Kasumi-1 (cell line): ENCODE measurements at places on chromosomes 7 and 10.
A peak's percentile ranks its signal among the peaks of the same experiment; 100 is the strongest.

DNA sequence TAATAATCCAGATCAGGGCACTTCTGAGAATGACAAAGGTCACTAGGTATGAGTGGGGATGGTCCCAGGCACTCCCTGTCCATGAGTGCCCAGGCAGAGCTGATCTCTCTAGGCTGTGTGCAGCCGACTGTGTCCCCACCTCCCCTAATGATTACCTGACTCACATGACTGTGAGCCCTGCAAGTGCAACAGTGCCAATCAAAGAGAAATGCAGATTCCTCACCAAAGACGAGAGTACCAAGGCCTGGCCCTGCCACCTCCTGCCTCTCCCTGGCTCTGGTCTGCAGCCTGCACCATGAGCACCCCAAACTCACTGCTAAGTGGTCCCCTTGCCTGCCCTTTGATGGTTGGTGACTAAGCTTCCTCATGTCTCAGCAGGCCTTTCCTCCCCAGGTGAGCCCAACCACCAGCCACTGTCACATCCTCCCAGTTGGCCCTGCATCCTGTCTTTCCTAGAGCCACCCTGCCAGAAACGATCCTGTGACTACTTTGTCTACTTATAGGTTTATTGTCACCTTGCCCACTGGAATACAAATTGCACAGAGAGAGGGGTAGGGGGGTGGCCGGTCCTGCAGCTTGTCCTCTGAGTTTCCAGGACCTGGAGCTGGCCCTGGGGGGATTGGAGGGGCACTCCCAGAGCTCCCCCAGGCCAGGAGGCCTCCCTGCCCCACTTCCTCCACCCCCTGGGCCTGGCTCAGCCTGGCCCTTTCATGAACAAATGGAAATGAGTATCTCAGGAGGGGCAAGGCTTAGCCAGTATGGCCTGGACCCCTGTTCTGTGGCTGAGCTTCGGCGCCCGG lies 22.4 kb upstream of the GDF10 start:
- DNase-seq: peak; percentile 25

DNA sequence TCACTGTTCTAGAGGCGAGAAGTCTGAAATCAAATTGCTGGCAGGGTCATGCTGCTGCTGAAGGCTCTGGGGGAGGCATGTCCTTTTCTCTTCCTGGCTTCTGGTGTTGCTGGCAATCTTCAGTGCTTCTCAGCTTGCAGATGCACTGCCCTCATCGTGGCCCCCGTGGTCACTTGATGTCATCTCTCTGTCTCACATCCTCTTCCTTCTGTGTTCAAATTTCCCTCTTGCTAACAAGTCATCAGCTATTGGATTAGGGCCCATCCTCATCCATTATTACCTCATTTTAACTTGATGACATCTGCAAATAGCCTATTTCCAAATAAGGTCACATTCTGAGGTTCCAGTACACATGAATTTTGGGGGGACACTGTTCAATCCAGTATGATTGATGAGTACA lies 36.6 kb upstream of the SRGN start:
- peak; percentile 19 for DNase-seq

DNA sequence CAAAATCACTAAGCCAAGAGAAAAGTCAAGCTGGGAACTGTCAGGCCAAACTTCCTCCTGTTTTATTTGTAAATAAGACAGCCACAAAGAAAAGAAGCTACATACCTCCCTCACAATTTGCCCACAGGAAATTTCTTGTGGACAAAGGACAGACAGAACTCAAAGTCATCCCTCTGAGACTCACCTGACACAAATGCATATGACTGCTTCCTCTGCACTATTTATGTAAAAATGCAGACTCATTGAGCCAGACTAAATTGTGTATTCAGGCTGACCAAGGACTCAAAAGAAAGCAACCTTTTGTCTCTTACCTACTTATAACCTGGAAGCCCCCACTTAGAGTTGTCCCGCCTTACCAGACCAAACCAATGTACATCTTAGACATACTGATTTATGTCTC lies 11.8 kb downstream of the TOMM7 start:
- no peak for DNase-seq

- no peak for DNase-seq
These were observed 162.3 kb downstream of the HECW1 start for GRCh38 chr7:43274752-43275151.

DNA sequence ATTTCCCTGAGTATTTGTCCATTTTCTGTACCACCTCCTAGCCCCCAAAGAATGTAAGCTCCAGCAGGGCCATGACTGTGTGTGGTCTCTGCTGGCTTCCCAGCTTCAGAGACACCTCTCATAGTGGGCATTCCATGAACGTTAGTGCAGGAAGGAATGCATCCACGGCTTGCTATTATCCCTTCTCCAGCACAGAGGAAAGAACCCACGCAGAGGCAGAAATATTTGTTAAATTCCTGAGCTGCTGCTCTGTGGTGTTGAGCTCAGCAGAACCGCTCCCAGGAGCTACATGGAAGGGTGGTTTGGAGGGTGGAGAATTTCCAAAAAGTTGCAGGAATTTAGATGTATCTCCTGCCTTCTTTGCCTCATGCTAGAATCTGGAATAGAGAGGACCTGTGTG lies 275.2 kb downstream of the POU6F2 start:
- no peak for DNase-seq

GRCh38 chr7:150568714-150569113 lies 1.5 kb downstream of the GIMAP4 start:
- no peak for DNase-seq

- no peak for DNase-seq
These were observed 147.5 kb downstream of the SLC16A9 start for GRCh38 chr10:59562126-59562525.

DNA sequence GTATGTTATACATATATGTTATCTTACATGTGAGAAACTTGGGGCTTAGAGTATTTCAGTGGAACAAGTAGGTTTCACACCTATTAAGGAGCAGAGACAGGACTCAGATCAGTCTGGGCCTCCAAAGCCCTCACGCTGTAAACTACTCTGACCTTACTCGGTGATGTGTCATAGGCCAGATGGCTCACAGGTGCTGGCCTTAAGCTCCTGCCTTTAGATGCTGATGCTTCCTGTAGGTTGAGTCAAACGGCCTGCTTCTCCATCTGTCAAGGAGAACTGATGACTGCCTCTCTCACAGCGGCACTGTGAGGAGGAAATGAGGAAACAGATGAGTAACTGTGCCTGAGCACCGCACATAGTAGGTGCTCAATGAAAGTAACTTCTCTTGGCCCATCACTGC lies 312.6 kb upstream of the COBL start:
- DNase-seq: no peak

- DNase-seq: no peak
These were observed 10.2 kb upstream of the SP4 start for GRCh38 chr7:21417647-21418046.

- no peak for DNase-seq
These were observed 147.6 kb upstream of the CSTF2T start for GRCh38 chr10:51846856-51847506.

- DNase-seq: no peak
These were observed 158.6 kb downstream of the KCNMA1 start for GRCh38 chr10:77478962-77479359.

DNA sequence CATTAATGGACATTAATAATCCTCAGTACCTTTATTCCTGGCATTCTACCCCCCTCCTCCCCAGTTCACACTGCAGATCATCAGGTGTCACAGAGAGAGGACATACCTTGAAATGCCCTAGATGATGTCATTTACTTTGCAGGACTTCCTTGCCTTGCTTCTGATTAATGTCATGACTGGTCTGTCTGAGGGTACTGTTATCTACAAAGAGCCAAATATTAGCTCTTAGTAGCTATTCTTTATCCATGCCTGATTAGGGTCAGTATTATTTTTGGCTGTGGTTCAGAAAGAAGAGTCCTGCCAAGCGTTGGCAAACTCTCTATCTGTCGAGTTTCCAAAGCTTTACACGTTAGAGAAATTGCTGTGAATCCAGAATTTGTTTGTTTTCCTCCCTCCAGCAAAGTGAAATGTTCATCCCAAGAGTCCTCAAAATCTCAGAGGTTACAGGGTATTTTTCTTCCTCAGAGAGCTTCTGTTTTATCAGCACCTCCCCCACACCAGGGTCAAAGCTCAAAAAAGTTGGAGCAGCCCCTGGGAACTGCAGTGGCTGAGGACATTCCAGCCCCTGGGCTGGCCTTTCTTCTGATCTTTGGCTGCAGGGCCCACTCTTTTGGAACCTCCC lies 12.6 kb downstream of the SCD start:
- DNase-seq: no peak

GRCh38 chr10:110751850-110752249 lies 107.7 kb downstream of the RBM20 start:
- DNase-seq: no peak

GRCh38 chr7:117616694-117617093 lies 136.9 kb downstream of the CFTR start:
- DNase-seq: no peak

DNA sequence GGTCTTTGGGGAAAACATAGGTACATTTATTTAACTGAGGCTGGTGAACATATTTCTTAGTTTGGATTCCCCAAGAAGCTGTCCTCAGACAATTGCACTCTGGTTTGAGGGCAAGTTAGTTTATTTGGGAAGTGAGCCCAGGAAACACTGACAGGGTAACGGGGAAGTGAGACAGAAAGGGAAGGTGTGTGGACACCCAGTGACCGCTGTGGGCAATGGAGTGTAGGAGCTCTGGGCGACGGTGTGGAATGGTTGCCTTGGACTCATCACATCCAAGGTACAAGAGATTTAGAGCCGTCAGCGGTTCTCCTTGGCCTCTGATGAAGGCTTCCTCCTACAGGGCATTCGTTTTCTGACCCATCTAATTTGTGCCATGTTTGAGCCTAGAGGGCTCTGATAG lies 7.1 kb downstream of the MRC1 start:
- DNase-seq: no peak

DNA sequence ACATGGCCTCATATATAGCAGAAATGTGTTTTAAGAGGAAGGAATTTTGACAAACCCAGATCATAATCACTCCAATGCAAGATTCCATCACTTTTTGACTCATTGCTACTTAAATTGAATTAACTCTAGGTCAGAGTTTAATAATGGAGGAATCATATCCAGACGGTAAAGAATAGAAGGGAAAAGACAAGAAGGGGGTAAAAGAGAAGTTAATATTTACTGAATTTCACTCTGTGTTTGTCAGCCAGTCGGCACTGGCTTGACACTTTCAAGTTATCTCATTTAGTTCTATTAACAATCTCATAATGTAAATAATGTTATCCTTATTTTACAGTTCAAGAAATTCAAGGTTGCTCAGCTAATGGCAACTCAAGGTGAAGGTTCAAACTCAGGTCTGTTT lies 147.5 kb downstream of the SEMA3A start:
- no peak for DNase-seq

DNA sequence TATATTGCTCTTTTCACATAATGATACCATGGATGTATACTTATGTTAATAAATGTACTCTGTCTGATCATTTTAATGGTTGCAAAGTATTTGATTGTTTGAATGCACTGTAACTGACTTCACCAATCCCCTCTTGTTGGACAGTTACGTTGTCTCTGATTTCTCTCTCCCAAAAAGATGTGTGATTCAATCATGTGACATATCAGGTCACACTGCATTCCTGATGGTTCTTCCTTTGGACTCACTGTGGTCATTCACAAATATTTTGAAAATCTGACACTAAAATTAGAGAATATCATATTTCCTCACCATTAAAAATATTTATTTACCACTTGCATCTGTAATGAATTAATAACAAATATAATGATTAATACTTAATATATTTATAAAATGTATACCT lies 22.2 kb downstream of the SLC16A12 start:
- DNase-seq: no peak

DNA sequence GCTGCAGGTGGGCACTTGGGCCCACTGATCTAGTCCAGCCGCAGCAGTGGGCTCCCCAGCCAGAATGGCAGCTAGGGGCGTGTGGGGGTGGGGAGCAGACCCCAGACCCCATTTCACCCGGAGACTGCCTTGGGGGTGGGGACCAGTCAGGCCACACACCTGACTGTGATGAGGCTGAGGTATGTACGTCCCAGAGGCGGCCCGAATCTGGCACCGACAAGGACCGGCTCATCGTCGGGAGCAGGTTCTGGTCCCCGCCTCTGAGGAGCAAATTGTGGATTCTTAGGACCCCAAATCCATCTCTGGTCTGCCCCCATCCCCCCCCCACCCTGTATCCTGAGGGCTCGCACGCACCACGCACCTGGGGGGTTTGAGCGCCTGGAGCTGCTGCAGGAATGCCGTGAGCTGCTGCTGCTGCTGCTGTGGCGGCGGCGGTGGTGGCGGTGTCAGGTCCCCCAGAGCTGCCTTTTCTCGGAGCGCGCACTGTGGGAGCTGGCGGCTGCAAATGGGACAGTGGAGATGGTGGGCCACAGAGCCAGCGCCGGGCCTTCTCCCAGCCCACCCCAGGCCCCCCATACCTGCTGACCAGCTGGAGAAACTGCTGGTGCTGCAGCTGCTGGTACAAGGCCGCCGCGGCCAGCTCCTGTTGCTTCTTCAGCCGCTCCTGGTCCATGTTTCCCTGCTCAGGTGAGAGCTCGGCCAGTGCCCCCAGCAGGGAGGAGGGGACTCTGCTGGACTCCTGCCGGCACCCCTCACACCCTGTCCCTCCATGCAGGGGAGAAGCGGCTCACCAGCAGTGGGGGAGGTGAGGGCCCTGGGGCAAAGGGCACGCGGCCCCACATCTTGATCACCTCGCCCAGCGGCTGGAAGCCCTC lies 10.2 kb downstream of the GIGYF1 start:
- DNase-seq: no peak

- no peak for DNase-seq
These were observed 54.5 kb upstream of the COL13A1 start for GRCh38 chr10:69747179-69747578.

- no peak for DNase-seq
These were observed 131.3 kb downstream of the ANK3 start for GRCh38 chr10:60258429-60258797.

- DNase-seq: peak; percentile 91
These were observed 33.5 kb downstream of the REEP3 start for GRCh38 chr10:63554657-63555056.

GRCh38 chr7:25375805-25376600 lies 147.7 kb upstream of the NPVF start:
- no peak for DNase-seq

DNA sequence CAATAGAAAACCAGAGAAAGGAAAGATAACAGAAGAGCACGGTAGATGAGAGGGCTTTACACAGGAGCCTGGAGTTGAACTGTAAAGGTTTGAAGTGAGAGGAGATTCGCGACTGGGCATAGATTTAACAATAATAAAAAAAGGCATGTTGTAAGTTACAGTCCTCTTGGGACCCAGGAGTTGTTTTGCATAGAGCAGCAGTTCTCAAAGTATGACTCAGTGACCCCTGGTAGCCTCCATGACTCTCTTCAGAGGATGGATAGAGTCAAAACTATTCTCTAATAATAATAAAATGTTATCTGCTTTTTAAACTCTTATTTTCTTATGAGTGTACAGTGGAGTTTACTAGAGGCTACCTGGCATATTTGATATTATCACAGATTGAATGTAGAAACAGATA lies 262.3 kb downstream of the SORCS3 start:
- no peak for DNase-seq

GRCh38 chr7:45922810-45923209 lies 1.7 kb upstream of the IGFBP3 start:
- no peak for DNase-seq
